ENCODE measurements at places on chromosomes 1 and 21. TPM values are rescaled to one million over a fixed set of nuclear protein-coding genes. Genes with fewer than 3 reads are reported as not detected.

The LCE2C gene
- not detected for total RNA-seq

The NKAIN1 gene
- total RNA-seq: not detected

The LCE1A gene
- not detected for total RNA-seq

The B3GALT5 gene
- total RNA-seq: 0.09 TPM

The NEK2 gene
- total RNA-seq: 56.0 TPM

The ANKRD65 gene
- total RNA-seq: 14.7 TPM

The GBP7 gene
- not detected for total RNA-seq

The TXLNA gene
- total RNA-seq: 45.8 TPM

The HES2 gene
- total RNA-seq: 2.1 TPM

The HES3 gene
- not detected for total RNA-seq

The FAM72D gene
- total RNA-seq: 8.3 TPM

The DENND2C gene
- total RNA-seq: 1.1 TPM

The SLC25A34 gene
- 1.7 TPM for total RNA-seq

The SRGAP2C gene
- 49.9 TPM for total RNA-seq

Data from PC-9 (cell line).